ENCODE measurements at places on chromosomes 11 and 22.

GRCh38 chr11:20917306-20917705 lies 247.9 kb downstream of the NELL1 start:
- H3K36me3 ChIP-seq: no peaks in the 10 kb centered on the region
- H3K4me3 ChIP-seq: no peak overlapping the region
- no peaks in the 10 kb centered on the region for H3K27me3 ChIP-seq
- no peaks in the 10 kb centered on the region for H3K4me1 ChIP-seq
- DNase-seq: no peak
- no peak overlapping the region for H3K27ac ChIP-seq

DNA sequence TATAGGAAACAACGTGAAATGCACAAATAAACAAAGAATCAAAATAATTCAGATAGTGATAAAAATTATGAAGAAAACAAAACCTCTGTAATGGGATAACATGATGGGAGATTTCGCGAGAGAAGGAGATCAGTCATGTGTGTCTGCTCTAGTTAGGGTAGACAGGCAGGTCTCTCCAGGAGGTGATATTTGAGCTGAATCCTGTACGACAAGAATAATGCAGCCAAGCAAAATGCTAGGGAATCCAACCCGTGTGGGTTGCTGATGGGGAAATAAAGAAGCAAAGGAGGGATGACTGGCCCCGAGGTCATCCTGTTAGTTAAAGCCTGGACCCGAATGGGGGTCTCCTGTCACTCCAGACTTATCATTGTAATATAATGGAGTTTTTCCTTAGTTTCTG lies 16.0 kb downstream of the MAML2 start:
- H3K27me3 ChIP-seq: no peaks in the 10 kb centered on the region
- no peak for DNase-seq
- H3K36me3 ChIP-seq: peaks cover 21% of the 10 kb centered on the region
- no peak overlapping the region for H3K4me3 ChIP-seq
- peaks cover 28% of the 10 kb centered on the region for H3K4me1 ChIP-seq
- H3K27ac ChIP-seq: no peak overlapping the region

- H3K27me3 ChIP-seq: no peaks in the 10 kb centered on the region
- H3K4me1 ChIP-seq: peaks cover 26% of the 10 kb centered on the region
These were observed 801 bp downstream of the SESN3 start for GRCh38 chr11:95229993-95230809.

- no peak for DNase-seq
- H3K4me3 ChIP-seq: no peak overlapping the region
- no peaks in the 10 kb centered on the region for H3K36me3 ChIP-seq
- H3K27me3 ChIP-seq: peaks cover 3% of the 10 kb centered on the region
- no peaks in the 10 kb centered on the region for H3K4me1 ChIP-seq
These were observed 134.0 kb downstream of the NTM start for GRCh38 chr11:131504199-131504949.

- no peak for DNase-seq
- no peak overlapping the region for H3K27ac ChIP-seq
- no peak overlapping the region for H3K4me3 ChIP-seq
- no peaks in the 10 kb centered on the region for H3K36me3 ChIP-seq
- no peaks in the 10 kb centered on the region for H3K27me3 ChIP-seq
- peaks cover 13% of the 10 kb centered on the region for H3K4me1 ChIP-seq
These were observed 256.0 kb downstream of the ETS1 start for GRCh38 chr11:128331317-128331716.

DNA sequence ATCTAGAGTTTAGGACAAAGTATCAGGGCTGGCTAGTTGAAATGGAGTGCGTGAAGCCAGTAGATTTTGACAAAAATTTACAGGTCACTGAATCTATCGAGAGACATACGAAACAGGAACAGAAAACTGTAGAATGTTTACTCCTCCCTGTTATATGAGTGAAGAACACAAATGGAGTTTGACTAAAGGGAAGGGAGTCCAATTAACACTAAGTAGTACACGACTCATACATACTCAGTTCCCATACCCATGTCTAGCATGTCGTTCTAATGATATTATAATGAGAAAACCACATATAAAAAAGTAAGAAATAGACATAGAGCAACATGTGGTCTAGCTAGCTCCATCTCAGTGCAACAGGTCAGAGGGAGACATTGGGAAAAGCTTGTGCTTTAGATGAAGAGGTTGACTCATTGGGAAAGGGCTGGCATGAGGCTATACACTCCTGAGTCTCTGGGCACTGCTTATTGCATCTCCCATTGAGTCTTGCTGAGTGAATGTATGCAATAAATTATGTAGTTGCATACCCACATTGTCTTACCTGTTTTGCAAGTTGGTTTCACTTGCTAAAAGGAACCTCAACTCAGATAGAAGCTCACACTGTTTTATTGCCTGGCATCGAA lies 43.5 kb downstream of the CD44 start:
- no peak for DNase-seq
- peaks cover 43% of the 10 kb centered on the region for H3K36me3 ChIP-seq
- peak overlapping the region; percentile 95 for H3K27ac ChIP-seq
- H3K4me1 ChIP-seq: peaks cover 39% of the 10 kb centered on the region

GRCh38 chr11:62880231-62880802 lies 379 bp upstream of the SLC3A2 start:
- no peak for DNase-seq
- peaks cover 24% of the 10 kb centered on the region for H3K36me3 ChIP-seq

- H3K4me1 ChIP-seq: peaks cover 18% of the 10 kb centered on the region
- H3K27me3 ChIP-seq: peaks cover 14% of the 10 kb centered on the region
- no peak overlapping the region for H3K4me3 ChIP-seq
- no peak overlapping the region for H3K27ac ChIP-seq
- no peaks in the 10 kb centered on the region for H3K36me3 ChIP-seq
- no peak for DNase-seq
These were observed 14.6 kb downstream of the PHLDA2 start for GRCh38 chr11:2914455-2915195.

- no peaks in the 10 kb centered on the region for H3K27me3 ChIP-seq
- H3K36me3 ChIP-seq: no peaks in the 10 kb centered on the region
- H3K4me1 ChIP-seq: no peaks in the 10 kb centered on the region
- no peak for DNase-seq
- no peak overlapping the region for H3K27ac ChIP-seq
These were observed 905.5 kb upstream of the RAG2 start for GRCh38 chr11:37503411-37504059.

- no peak for DNase-seq
- H3K4me1 ChIP-seq: peaks cover 48% of the 10 kb centered on the region
- H3K27me3 ChIP-seq: no peaks in the 10 kb centered on the region
These were observed 11.2 kb upstream of the BIRC3 start for GRCh38 chr11:102306048-102306597.

DNA sequence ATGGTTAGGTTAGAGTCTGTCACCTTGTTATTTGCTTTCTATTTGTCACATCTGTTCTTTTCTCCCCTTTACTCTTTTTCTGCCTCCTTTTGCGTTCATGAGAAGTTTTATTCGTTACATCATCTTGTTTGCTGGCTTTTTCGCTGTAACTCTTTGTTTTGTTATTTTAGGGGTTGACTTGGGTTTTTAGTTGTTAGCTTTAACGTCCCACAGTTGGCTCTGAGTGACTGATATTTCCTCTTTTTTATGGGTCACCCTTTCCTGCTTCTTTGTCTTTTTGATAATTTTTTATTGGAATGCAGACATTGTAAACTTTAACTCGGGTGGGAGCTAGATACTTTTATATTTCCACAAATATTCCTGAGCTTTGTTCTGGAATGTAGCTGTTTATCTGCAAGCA lies 13.3 kb upstream of the TNNT3 start:
- H3K4me1 ChIP-seq: no peaks in the 10 kb centered on the region
- DNase-seq: no peak
- no peaks in the 10 kb centered on the region for H3K36me3 ChIP-seq
- peaks cover 6% of the 10 kb centered on the region for H3K27me3 ChIP-seq
- H3K27ac ChIP-seq: no peak overlapping the region

DNA sequence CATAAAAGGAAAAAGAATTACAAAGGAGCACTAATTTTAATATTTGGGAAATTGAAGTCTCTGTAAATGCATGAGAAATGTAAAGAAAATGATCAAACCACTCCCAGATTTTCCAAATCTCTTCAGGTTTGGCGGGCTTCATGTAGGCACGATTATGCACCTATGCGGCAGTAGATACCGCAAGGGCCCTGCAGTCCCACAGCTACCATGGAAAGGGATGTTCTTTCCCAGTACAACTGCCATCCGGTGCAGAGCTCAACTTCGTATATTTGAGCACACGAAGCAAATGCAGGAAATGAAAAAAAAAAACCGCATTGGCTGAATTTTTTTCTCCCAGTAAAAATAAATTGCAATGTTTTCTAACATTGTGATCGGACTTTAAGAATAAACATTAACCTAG lies 1.4 kb downstream of the SLC17A6 start:
- peaks cover 7% of the 10 kb centered on the region for H3K4me1 ChIP-seq
- H3K27ac ChIP-seq: no peak overlapping the region
- H3K4me3 ChIP-seq: no peak overlapping the region
- DNase-seq: no peak
- peaks cover 34% of the 10 kb centered on the region for H3K27me3 ChIP-seq

DNA sequence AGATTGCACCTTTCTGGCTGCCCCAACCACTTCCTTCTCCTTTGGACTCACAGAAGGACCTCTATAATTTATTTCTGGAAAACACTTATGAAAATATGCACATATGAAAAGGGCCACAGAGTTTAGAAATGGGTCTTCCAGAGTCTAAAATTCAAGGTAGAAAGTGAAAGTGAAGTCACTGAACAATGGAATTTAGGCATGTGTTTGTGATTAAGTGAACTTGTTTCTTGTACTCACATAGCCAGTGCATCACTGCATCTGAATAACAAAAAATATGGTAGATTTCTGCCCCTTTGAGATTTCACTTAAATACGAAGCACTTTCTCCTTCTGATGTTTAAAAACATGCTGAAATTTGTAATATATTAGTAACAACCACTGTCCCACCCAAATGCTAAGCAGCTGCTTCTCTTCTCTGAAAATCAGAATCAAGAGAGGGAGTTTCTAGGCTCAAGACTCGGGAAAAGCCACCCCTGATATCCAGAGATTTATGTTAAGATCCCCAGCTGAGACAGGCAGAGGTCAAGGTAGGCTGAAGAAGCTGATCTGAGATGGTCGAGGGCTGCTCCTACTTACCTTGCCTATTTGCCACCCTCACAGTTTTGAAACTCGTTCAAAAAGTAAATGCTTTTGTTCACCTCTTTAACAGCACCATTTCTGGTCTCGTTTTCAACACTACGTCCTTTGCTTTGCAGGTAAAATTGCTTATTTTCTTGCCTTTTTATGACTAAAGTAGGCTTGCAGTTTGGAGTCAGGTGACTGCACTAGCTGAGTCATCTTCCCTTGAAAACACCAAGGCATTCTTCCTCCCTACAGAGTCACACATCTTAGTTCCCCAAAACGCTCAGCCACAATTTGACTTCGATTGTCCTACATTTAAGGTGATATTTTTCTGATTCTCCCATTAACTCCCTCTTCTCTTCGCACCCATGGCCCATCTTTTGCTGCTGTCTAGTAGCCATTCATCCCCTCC lies at the start of gene XKR3:
XKR3 (minus strand) TSS at position 696 of the 972 bp plus-strand sequence. CDS start 17,338 bp downstream, outside the sequence.
- peaks cover 3% of the 10 kb centered on the region for H3K36me3 ChIP-seq
- H3K27ac ChIP-seq: peak within 1 kb of the TSS; percentile 48
- H3K27me3 ChIP-seq: no peaks in the 10 kb centered on the region
- peak within 1 kb of the TSS; percentile 81 for H3K4me3 ChIP-seq
- peaks cover 11% of the 10 kb centered on the region for H3K4me1 ChIP-seq
- no peak for DNase-seq

- H3K27me3 ChIP-seq: peaks cover 10% of the 10 kb centered on the region
- no peak for DNase-seq
- no peaks in the 10 kb centered on the region for H3K4me1 ChIP-seq
- no peak overlapping the region for H3K27ac ChIP-seq
- no peak overlapping the region for H3K4me3 ChIP-seq
These were observed 18.5 kb upstream of the MPPED1 start for GRCh38 chr22:43393132-43393843.

DNA sequence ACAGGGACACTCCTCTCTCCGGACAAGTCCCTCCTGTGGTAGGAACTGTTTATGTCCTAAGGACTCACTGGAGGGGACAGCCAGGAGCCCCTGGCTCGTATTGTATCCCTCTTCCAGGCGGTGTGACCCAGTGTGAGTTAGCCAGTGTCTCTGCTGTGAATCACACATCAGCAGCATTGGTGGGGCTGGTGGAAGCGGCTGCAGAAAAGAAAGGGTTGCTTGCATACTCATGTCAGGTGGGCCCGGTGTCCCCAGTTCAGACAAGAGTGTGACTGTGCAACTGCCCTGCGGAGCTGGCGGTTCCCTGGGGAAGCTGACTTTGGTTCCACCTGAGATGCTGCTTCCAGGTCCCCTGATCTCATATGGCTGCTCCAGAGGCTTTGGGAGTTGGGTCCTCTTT lies 99.4 kb downstream of the ZBTB16 start:
- no peaks in the 10 kb centered on the region for H3K36me3 ChIP-seq
- DNase-seq: no peak
- H3K27ac ChIP-seq: peak overlapping the region; percentile 85
- H3K27me3 ChIP-seq: no peaks in the 10 kb centered on the region

DNA sequence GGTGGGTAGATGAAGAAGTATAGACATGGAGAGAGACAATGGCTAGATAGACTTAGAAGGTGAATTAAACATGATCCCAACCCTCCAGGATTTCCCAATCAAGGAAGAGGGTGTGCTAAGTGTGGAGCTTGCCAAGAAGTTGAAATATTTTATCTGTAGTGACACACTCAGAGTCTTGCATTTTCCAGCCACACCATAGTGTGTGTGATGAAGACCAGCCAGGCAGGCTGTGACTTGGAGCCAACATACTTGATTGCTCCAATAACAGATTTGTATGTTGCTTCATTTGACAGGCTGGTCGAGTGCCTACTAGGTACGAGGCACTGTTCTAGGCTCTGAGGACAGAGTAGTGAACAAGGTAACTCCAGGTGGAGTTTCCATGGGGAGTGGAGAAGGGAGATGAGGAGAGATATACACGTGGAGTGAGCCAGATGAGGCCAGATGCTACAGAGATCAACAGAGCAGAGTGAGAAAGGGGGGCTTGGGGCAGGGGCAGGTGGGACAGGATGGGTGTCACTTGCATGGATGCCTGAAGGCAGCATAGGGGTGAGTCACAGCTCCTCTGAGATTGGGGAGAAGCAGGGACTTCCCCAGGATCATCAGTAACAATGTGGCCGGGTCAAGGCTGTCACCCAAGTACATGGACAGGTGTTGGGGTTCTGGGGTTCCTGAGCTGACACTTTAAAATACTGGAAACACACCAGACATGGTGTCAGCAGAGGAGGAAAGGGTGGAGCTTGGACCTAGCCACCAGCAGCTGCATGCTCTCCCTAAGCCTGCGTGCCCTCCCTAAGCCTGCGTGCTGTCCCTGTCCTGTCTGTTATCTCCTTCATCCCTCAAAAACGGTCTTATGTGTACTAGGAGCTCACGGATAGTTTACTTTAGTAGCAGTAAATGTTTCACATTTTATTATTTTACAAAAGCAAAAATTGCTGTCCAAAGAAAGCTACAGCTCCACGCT lies 23.6 kb downstream of the PDGFB start:
- H3K4me1 ChIP-seq: peaks cover 14% of the 10 kb centered on the region
- peaks cover 2% of the 10 kb centered on the region for H3K36me3 ChIP-seq
- H3K27ac ChIP-seq: no peak overlapping the region
- H3K27me3 ChIP-seq: peaks cover 31% of the 10 kb centered on the region
- no peak for DNase-seq

Measured in memory B cell (primary cell).